Kidney (tissue), 22 donors: ENCODE measurements at places on chromosomes 7 and 10.

GRCh38 chr7:77269360-77270093 lies 69.9 kb upstream of the FGL2 start:
- DNase-seq: no peak

DNA sequence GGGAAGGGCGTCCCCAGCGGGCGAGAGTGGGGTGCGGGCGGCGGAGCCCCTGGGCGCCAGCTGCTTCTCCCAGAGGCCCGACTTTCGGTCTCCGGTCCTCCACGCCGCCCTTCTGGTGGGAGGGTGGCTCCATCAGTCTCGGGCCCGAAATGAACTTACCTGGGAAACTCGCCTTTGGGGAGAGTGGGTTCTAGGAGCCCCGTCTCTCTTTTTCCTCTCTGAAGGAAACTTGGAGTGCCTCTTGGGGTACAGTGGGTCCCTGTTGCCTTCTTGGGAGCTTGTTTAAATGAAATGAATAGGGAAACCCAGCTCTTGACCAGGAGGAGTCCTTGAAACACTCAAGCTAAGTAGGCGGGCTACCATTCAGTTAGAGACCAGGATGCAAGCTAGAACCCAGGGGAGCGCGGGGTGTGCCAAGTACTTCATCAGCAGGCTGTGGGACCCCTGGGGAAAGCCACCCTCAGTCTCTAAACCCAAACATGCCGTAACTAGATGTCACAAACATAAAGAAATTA lies 1.3 kb downstream of the SLC26A4 start:
- DNase-seq: no peak

GRCh38 chr10:117500456-117500855 lies 42.1 kb upstream of the EMX2 start:
- no peak for DNase-seq

DNA sequence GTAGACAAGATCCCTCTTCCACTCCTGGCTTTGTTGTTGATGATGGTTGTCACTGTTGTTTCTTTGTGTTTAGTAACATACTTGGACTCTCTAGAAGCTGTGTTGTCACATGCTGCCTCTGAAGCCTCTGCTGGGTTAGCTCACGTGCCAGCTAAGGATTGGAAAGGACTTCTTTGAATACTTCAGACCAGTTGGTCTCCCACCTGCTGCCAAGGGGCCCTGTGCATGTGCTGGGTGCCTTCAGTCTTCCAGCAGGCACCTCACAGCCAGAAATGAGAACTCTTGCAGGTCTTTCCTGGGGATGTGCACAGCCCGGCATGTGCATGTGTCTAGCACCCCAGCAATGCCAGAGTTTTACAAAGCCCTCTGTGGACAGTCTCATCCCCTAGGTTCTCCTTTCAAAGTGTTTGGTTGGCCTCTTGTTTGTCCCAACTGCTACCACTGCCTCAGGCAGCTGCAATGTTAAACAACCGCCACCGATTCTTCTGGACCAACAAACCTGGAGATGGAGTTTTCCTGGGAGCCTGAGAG lies 21.7 kb upstream of the NCAPG2 start:
- no peak for DNase-seq

GRCh38 chr7:107746006-107746405 lies 2.1 kb downstream of the CBLL1 start:
- DNase-seq: no peak

- DNase-seq: no peak
These were observed 44.3 kb downstream of the SMURF1 start for GRCh38 chr7:99099499-99100077.

DNA sequence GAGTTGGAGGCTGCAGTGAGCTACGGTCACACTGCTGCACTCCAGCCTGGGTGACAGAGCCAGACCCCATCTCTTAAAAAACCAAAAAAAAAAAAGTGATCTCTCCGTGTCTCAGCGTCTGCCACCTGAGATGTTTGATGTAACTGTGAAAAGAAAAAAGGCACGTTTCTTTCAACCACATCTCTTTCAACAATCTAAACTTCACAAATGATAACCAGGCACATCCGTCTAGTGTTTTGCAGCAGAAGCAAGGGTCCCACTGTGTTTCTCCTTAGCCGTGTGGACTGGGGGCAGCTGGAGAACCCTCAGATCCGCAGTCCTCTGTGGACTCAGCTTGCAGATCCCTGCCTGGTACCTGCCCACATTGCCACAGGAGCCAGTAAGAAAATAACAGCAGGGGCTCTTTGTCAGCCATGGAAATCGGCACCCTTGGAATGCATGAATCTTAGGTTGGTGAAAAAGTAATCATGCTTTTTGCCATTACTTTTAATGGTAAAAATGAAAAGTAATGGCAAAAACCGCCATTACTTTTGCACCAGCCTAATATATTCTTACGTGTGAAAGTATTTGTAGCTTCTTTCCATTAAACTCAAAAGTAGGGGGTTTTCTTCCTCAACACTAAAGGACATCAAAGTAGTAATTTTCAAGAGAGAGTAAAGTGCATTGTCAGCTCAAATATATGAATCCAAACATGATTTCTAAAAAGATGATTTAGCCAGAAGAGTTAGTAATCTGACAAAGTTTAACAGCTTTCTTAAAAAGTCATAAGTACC lies 276.5 kb downstream of the CCDC3 start:
- no peak for DNase-seq

DNA sequence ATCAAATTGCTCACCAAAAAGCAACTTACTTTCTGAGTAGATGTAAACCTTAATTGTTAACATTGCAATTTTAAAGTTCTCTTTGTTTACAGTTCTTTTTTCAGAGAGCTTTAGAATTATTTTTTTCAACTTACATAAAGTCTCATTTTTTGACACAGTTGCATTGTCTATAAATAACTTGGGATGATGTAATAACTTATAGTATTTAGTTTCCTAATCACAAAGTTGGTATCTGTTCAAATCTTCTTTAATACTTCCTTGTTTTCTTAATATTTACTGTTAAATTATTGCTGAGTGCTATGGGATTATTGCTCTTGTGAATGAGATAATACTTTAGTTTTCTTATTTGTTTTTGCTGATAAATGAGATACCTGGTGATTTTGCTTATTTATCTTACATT lies 18.9 kb upstream of the SUV39H2 start:
- no peak for DNase-seq

DNA sequence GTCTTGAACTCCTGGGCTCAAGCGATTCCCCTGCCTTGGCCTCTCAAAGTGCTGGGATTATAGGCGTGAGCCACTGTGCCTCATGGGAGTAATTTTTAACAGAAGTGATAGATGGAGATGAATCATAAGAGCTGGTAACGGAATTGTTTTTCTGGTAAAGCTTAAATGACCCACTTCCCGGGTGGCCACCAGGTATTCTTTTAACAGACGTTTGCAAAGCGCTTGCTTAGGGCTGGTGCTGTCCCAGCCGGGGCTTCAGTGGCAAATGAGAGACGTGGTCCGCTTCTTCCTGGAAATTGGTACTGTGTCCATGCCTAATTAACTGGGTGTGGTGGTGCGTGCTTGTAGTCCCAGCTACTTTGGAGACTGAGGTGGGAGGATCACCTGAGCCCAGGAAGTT lies 23.5 kb downstream of the CAMK1D start:
- DNase-seq: no peak

DNA sequence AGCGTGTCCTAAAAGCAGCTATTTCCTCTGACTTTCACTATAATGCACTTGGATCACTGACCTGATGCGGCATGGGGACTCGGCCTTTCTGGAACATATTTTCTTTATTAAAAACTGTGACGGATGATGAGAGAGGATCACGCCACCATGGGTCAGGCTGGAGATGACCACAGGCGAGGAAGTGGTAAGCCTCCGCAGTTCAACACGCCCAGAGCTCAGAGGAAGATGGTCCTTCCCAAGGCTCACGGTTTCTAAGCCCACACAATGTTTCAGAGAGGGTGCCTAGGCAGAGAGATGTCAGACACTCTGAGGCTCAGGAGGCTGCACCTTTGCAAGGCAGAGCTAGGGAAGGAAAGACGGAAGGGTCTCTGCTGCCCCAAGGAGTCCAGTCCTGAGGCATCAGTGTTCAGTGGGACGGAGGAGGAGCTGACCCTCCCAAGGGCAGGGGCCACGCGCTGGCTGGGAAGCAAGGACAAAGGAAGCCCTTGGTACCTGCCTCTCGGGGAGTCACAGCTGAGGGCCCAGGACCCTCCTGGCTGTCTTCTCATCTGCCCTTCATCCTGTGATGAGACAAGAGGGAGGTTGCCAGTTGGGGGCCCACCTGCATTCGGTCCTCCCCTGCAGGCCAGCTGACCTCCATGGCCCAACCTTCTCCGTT lies 9.5 kb downstream of the CHST15 start:
- no peak for DNase-seq

DNA sequence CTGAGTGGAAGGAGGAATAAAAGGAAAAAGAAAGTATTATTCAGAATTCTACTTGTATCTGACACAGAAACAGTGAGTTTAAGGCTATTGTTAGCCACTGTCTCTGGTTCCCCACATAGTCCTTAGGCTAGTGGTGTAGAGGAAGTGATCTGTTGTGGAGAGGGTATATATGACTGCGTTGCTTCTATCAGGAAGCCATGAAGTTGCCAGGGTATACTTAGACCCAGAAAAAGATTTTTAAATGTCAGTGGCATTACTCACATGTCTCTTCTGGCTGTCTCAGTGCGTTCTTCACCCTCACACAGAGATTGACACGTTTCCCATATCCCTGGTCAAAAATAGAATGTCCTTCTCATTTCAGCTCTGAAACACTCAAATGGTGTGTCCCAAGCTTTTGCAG lies 72.7 kb downstream of the SEM1 start:
- DNase-seq: no peak

GRCh38 chr7:2633538-2634266 lies 1.9 kb downstream of the TTYH3 start:
- DNase-seq: no peak
